Left cardiac atrium (tissue), 4 donors: ENCODE measurements at places on chromosomes 11 and 22. TPM values are rescaled to one million over a fixed set of nuclear protein-coding genes. Genes with fewer than 3 reads are reported as not detected.

The CDC42BPG gene
- total RNA-seq, result 0.55 TPM

The CBLIF gene
- not detected for total RNA-seq

The MFRP gene
- not detected for total RNA-seq

The PARVB gene
- 113 TPM for total RNA-seq

The LINC01488 gene
- not detected for total RNA-seq

The SCN4B gene
- 5.9 TPM for total RNA-seq

The VSIG10L2 gene
- 0.56 TPM for total RNA-seq

The SEPTIN5 gene
- 127 TPM for total RNA-seq

The MMP11 gene
- 5.6 TPM for total RNA-seq

The PRR33 gene
- total RNA-seq, result 0.50 TPM

The GUCY1A2 gene
- 7.1 TPM for total RNA-seq

The SERPING1 gene
- total RNA-seq, result 198 TPM

The SNX15 gene
- total RNA-seq, result 20.1 TPM

The LUZP2 gene
- not detected for total RNA-seq

The MPEG1 gene
- 16.4 TPM for total RNA-seq

The OR4D5 gene
- total RNA-seq, result not detected

The NCR3LG1 gene
- 4.2 TPM for total RNA-seq

The CECR2 gene
- total RNA-seq, result 5.6 TPM

The CEND1 gene
- not detected for total RNA-seq

The TRIM51 gene
- not detected for total RNA-seq

The TRIM22 gene
- total RNA-seq, result 33.7 TPM

The CCDC157 gene
- 0.65 TPM for total RNA-seq

The BTG4 gene
- not detected for total RNA-seq

The YAP1 gene
- 67.5 TPM for total RNA-seq

The EMID1 gene
- 0.52 TPM for total RNA-seq

The CASP1 gene
- total RNA-seq, result 22.7 TPM

The MS4A2 gene
- 0.26 TPM for total RNA-seq

The ADM2 gene
- total RNA-seq, result 0.15 TPM

The MN1 gene
- 12.8 TPM for total RNA-seq

The PISD gene
- total RNA-seq, result 40.8 TPM

The LRRC74B gene
- not detected for total RNA-seq

The OR10D3 gene
- total RNA-seq, result not detected

The SART1 gene
- total RNA-seq, result 31.2 TPM

The CENPM gene
- 2.0 TPM for total RNA-seq

The MCM5 gene
- total RNA-seq, result 21.9 TPM

The UQCC3 gene
- total RNA-seq, result 7.0 TPM

The UQCR10 gene
- 266 TPM for total RNA-seq

The KRTAP5-1 gene
- not detected for total RNA-seq

The B3GAT1 gene
- total RNA-seq, result 0.08 TPM

The JRKL gene
- 7.0 TPM for total RNA-seq

The PAK1 gene
- total RNA-seq, result 17.1 TPM

The TUB gene
- total RNA-seq, result 11.6 TPM

The TEX54 gene
- total RNA-seq, result not detected

The CCDC89 gene
- total RNA-seq, result 0.39 TPM

The CLCF1 gene
- total RNA-seq, result 1.1 TPM

The CHKA gene
- total RNA-seq, result 11.8 TPM

The RASSF10 gene
- total RNA-seq, result 0.15 TPM

The ZP1 gene
- total RNA-seq, result not detected

The ASCL2 gene
- 0.50 TPM for total RNA-seq

The PRSS23 gene
- 12.9 TPM for total RNA-seq

The USH1C gene
- 0.88 TPM for total RNA-seq

The OR51G1 gene
- not detected for total RNA-seq

The RIMBP3C gene
- 0.21 TPM for total RNA-seq

The JAML gene
- 5.3 TPM for total RNA-seq

The OR56A1 gene
- total RNA-seq, result not detected

The CCDC88B gene
- 9.2 TPM for total RNA-seq

The HIC2 gene
- 2.8 TPM for total RNA-seq

The ARCN1 gene
- 129 TPM for total RNA-seq
